ENCODE measurements at places on chromosomes 11 and 22. TPM values are rescaled to one million over a fixed set of nuclear protein-coding genes. Genes with fewer than 3 reads are reported as not detected.

GRCh38 chr11:16818284-16818683 lies 79.8 kb downstream of the C11orf58 start:
- no peak for DNase-seq

ZNF215 gene
- total RNA-seq, result 5.9 TPM

DNA sequence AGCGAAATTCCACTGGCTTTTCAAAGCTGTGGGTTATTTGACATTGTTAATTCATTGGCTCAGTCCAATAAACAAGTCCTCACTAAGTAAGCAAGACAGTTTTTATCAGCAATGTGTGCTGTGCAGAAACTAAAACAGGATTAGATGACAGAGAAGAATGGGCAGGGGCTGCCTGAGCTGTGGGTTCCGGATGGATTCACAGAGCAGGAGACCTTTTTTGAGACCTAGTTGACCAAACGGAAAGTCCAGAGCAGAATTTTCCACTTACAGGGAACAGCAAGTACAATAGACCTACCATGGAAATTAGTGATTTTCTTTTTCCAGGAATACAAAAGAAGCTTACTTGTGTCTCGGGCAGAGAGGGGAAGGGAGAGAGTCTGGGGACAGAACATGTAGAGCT lies 5.2 kb upstream of the KDM4F start:
- DNase-seq, result no peak

- DNase-seq, result no peak
Observed at GRCh38 chr11:66603072-66603471, 10.1 kb downstream of the CCS start.

DNA sequence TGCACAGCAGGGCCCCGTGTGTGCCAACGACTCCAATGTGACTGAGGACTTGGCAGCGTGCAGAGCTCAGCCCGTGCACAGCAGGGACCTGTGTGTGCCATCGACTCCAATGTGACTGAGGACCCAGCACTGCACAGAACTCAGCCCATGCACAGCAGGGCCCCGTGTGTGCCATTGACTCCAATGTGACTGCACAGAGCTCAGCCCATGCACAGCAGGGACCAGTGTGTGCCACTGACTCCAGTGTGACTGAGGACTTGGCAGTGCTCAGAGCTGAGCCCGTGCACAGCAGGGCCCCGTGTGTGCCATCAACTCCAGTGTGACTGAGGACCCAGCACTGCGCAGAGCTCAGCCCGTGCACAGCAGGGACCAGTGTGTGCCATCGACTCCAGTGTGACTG lies 347.8 kb upstream of the B3GAT1 start:
- no peak for DNase-seq

All from thymus (tissue), 14 donors.